ENCODE measurements at places on chromosomes 13 and 19.

- no peak for DNase-seq
Measured at GRCh38 chr19:15045506-15045905, 3.8 kb upstream of the CASP14 start.

DNA sequence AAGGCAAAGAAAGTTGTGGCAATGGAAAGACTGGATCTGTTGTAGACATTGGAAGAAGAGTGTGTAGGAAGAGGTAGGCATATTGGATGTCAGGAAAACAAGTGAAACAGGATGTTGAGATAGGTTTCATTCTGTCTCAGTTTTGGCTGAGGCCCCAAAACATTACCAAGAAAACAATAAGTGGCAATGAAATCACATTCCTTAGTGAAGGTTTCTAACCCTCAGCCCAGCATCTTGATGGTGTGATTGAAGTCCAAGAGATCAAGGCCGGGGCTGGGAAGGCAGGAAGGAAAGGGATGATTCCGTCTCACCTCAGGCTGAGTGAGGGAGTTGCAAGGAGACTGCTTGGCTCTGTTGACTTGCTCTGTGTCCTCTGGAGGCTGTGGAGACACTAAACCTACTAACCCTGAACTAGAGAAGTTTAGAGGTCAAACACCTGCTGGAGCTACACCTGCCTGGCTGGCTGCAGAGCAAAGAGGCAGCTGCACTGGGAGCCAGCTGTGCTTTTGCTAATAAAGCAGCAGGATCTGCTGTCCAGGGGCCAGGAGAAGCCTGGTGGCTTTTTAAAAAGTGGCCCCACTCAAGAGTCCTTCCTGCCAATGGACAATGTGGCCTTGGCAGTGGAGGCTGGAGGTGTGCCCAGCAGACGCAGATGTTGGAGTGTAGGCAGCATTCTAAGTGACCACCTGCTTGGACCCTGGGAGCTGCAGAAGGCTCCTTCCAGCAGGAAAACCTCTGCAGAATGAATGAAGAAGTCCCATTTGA is 53.6 kb downstream of the DGKH start:
- DNase-seq: no peak

- DNase-seq: peak; percentile 76
Measured at GRCh38 chr19:58409010-58409790, 751 bp downstream of the ZNF584 start.

GRCh38 chr13:113926951-113927660 is 46.8 kb downstream of the C13orf46 start:
- no peak for DNase-seq
